HT1080 (cell line): ENCODE measurements at places on chromosomes 12 and 14. TPM values are rescaled to one million over a fixed set of nuclear protein-coding genes. Genes with fewer than 3 reads are reported as not detected.

DNA sequence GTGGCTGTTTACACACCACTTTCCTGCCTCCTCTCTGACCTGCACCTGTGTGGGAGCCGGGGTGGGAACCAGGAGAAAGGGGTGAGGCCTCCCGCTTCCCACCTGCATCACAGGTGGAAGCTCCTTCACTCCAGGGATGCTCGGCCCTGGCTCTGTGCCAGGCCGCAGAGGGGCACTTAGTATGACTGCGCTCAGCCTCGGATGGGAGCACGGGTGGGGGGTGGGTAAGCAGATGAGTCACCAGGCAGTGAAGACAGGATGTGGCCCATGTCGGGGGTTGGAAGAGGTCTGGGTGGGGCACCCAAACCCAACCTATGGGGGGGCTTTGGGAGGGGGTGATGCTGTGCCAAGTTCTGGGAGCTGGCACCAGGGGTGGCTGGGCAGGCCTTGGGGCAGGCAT lies 7.4 kb upstream of the CYP46A1 start:
- DNase-seq: peak; percentile 44

DNA sequence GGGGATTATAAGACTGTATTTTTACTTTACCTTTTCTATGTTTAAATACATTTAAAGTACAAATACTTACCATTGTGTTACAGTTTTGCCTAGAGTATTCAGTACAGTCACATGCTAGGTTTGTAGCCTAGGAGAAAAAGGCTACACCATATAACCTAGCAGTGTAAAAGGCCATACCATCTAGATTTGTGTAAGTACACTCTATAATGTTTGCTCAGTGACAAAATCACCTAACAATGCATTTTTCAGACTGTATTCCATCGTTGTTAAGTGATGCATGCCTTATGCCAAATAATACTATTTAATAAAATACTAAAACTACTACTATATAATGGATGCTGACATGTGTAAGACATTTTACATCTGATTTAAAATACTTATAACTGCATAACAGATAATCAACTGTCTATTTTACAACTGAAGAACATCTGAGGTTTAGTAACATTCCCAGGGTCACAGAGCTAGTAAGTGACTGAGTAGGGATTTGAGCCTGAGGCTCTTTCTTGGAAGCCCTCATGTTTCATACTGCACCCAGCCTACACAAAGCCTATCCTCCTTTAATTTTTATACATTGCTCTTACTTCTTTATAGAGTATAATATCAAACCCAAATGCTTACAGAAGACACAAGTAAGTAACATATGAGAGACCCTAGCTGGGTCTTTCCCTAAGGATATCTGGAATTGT lies 296.8 kb downstream of the SYT1 start:
- DNase-seq: no peak

- peak; percentile 57 for DNase-seq
Measured at GRCh38 chr12:26092346-26093105, 32.3 kb downstream of the BHLHE41 start.

- DNase-seq: no peak
Measured at GRCh38 chr12:21289698-21290097, 45.0 kb downstream of the SLCO1A2 start.

DNA sequence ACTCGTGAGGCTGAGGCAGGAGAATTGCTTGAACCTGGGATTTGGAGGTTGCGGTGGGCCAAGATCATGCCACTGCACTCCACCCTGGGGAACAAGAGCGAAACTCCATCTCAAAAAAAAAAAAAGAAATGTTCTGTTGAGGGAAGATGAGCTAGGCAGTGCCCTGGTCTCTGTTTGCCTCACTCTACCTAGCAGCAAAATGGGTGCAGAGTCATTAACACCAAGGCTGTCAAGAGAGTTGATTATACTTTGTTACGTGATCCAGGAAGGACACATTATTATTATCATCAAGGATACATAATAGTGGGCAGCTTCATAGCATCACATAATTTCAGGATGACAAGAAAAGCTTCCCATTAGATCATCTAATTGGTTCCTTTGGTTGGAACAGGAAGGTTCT lies 84.3 kb upstream of the MAP1LC3B2 start:
- DNase-seq: no peak

DNA sequence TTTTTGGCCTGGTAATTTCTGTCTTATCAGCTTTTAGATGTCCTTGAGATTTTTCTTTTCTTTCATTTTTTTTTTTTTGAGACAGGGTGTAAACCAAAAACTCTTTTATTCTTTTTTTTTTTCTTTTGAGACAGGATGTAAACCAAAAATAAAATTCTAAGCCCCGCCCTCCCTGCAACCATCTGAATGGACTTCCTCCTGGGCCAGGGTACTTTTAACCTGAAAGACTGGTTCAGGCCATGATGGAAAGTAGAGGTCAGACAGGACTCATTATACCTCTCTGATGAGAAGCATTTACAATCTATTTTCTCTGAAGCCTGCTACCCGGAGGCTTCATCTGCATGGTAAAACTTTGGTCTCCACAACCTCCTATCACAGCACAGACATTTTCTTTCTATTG lies 33.5 kb upstream of the TCL1B start:
- no peak for DNase-seq

DNA sequence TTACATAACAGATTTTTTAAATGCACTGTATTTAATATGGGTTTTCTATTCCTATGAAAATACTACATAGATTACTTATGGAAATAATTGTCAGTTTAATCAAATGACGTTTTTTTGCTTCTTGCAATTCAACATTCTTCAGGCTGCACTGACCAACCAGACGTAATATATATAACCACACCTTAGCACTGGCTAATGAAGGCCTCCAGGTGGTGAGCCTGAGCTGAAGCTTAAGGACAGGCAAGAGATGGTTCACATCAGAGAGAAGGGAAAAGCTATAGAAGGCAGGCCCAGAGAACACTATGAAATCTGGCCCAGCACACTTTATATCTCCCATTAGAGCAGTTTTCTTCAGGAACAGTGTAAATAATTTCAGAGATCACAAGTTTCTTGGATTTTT lies 2.8 kb upstream of the MDGA2 start:
- no peak for DNase-seq

- peak; percentile 24 for DNase-seq
Measured at GRCh38 chr14:78697341-78697740, 527.2 kb downstream of the NRXN3 start.

GRCh38 chr12:5586201-5586600 lies 154.3 kb downstream of the NTF3 start:
- peak; percentile 68 for DNase-seq

DNA sequence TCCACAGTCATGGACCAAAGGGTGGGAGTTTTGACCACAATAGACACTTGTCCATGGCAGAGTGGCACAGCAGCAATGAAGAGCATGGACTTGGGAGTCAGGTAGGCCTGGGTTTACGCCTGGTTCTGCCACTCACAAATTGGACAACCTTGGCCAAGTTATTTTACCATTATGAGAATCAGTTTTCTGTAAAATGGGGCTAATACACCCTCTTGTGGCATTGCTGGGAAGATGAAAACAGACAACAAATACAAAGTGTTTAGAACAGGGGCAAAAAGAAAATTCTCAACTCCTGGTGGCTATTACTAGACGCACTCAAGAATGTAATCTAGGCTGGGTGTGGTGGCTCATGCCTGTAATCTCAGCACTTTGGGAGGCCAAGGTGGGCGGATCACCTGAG lies 2.6 kb downstream of the C12orf43 start:
- no peak for DNase-seq

DNA sequence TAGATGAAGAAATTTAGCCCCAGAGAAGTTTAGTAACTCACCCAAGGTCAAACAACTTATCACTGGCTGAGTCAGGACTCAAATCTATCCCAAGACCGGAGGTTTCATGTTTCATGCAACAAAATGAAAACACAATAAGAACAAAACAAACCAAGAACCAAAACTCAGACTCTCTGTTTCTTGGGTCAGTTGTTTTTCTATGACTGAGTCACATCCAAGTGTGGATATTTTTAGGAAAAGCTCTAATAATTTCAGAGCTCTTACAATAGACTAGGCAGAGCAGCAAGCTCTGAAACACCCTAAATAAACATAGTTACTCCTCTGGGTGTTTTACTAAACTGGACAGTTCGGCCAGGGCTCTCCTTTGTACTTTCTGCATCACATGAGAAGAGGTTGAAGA lies 87.6 kb upstream of the PRB2 start:
- peak; percentile 18 for DNase-seq

GRCh38 chr12:108886873-108887629 lies 7.2 kb downstream of the DAO start:
- DNase-seq: no peak

GRCh38 chr12:68260153-68260552 lies 6.7 kb upstream of the IL22 start:
- DNase-seq: no peak

- no peak for DNase-seq
Measured at GRCh38 chr12:9341260-9341585, 133.0 kb upstream of the PZP start.

GRCh38 chr12:46209170-46209569 lies 59.7 kb downstream of the SLC38A1 start:
- peak; percentile 30 for DNase-seq

DNA sequence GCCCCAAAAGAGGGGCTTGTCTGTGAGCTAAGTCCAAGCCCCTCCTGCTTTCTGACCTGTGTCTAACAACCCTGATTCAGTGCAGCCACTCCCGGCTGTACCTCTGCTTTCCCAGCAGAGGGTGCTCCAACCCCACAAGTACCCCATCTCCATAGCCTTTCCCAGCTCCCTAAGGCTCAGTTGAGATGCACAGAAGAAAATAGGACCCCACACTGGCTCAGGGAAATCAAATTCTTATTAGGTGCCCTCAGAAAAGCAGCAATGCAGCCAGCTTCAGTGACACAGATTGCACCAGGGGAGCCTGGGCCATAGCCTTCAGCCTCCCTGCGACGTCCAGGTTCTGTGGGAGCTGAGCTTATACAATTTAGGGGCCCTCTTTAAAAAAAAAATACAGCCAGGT lies 49.9 kb downstream of the LRRC74A start:
- DNase-seq: peak; percentile 70

DNA sequence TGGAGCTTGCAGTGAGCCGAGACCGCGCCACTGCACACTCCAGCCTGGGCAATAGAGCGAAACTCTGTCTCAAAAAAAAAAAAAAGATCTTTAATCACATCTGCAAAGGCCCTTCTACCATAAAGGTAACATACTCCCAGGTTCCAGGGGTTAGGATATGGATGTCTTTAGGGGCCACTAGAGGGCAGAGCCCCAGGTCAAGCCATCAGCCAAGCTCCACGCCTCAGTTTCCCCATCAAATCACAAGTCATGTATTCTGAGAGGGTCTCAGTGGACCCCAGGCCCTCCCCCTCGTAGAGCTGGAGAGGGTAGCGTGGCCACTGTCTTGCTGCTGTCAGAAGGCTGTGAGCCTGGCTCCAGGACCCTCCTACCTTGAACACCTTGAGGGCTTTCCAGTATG lies 18.8 kb downstream of the SLC8B1 start:
- DNase-seq: no peak

DNA sequence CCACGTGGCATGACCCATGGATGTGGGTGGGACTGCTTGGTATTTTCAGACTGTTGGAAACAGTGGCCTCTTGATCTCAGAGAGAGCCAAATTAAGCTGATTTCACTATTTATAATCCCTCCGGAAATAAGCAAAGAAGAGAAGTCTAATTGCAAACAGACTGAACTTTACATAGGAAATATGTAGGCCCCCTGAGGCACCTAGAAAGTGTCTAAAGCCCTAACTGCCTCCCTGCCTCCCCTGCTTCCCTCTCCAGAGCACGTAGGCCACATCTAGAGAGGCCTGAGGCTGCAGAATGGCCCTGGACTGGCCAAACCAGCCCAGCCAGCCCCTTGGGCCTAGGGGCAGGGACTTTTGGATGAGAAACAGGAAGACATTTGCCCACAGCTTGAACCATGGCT lies 123.8 kb downstream of the ZFP36L1 start:
- DNase-seq: no peak

- no peak for DNase-seq
Measured at GRCh38 chr12:122096591-122097149, 18.1 kb downstream of the MLXIP start.

GRCh38 chr12:25502118-25502517 lies 51.0 kb downstream of the LMNTD1 start:
- no peak for DNase-seq

DNA sequence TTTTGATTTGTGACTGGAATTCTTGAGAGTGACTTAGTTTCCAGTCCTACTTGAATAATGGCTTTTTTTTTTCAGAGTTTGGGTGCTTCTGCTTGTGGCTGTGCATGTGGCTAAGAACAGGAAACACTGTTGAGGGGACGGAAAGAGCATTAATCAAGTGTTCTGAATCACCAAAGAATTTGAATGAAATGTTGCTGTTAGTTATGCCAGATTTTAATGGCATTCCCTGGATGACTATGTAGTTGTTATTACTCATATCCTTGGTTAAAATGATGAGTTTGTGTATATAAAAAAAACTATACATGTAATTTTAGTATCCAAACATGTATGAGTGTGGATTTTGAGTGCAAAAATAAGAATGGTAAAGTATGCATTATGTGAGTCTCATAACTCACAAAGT lies 347.9 kb downstream of the BCAT1 start:
- peak; percentile 94 for DNase-seq

DNA sequence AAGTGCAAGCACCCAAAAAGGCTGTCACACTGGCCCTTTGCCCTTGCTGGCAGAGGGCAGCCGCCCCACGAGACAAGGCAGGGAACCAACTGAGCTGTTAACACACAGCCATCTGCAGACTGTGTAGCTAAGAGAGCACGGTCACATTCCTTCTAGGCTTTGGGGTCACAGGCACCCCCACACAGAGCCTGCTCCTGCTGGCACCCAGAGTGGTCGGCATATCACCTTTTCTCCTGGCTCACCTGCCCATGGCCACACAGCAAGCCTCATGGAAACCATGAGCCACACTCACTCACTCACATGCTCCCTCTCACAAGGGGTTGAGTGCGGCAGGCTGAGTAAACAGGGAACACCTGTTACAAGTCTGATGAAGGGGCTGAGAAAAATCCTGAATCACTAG lies 214.5 kb downstream of the PCNX1 start:
- no peak for DNase-seq

DNA sequence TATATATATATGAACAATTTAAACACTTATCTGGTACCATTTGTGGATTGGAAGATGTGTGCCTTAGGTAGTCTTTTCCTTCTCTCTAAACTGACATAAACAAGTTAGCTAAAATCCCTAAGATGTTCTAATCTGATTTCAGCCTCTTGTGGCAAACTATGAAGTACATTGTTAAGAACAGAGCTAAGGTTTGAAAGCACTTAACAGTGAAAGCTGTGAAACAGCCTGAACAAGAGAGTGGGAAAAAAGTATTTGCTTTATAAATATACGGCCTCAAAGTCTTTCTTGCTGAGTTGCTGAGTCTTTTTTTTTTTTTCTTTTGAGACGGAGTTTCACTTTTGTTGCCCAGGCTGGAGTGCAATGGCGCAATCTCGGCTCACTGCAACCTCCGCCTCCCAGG lies 53.7 kb upstream of the PELI2 start:
- no peak for DNase-seq

Gene PZP
- total RNA-seq: not detected in 2 replicates

Gene TAS2R31
- 0.29 and 0.40 TPM in 2 replicates for total RNA-seq

Gene FAM161B
- total RNA-seq: 1.8 and 2.0 TPM in 2 replicates

Gene A2M
- 0.08 TPM in 1 of 2 replicates, not detected in the other for total RNA-seq

Gene AKAP6
- total RNA-seq: 0.60 and 0.96 TPM in 2 replicates

Gene DCN
- total RNA-seq: not detected in 2 replicates

Gene GLI1
- total RNA-seq: 0.60 and 4.0 TPM in 2 replicates

Gene NGB
- not detected in 2 replicates for total RNA-seq
